ENCODE measurements at places on chromosomes 7 and 10.

- no peak for DNase-seq
Measured at GRCh38 chr10:5915451-5915850, 25.4 kb downstream of the FBH1 start.

- no peak for DNase-seq
Measured at GRCh38 chr10:12617191-12618175, 268.1 kb downstream of the CAMK1D start.

DNA sequence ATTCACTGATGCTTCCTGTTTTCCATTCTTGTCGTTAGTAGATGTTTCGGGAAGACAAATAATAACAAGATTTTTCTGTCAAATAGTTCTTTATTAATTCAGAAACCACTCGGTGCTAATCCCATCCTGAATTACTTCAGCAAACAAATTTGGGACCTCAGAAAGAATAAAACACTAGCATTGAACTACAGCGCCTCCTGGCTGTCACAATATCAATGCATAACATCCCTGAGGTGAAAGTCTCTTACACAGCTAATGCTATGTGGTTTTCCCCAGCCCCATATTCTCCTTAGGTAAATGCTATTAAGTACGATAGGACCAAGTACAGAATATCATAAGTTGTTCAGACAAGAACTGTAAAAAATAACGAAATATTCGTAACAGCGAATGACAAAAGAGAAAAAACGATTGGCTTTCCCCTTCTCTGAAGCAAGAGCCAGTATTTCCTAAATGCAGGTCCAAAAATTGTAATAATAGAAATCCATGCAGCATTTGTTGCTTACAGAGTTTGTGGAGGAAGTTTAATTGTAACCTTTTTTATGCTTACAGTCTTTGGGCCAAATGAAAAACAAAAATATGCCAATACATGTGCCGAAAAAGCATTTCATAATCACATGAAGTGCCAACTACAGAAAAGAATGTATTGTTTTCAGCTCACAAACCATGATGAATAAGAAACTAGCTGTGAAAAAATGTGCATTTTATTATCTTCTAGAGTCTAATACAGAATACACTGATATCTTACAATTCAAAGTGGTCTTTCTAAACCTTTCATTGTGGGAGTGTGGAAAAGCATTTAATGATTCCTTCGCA is 47.3 kb downstream of the MYPN start:
- DNase-seq, result peak; percentile 70

DNA sequence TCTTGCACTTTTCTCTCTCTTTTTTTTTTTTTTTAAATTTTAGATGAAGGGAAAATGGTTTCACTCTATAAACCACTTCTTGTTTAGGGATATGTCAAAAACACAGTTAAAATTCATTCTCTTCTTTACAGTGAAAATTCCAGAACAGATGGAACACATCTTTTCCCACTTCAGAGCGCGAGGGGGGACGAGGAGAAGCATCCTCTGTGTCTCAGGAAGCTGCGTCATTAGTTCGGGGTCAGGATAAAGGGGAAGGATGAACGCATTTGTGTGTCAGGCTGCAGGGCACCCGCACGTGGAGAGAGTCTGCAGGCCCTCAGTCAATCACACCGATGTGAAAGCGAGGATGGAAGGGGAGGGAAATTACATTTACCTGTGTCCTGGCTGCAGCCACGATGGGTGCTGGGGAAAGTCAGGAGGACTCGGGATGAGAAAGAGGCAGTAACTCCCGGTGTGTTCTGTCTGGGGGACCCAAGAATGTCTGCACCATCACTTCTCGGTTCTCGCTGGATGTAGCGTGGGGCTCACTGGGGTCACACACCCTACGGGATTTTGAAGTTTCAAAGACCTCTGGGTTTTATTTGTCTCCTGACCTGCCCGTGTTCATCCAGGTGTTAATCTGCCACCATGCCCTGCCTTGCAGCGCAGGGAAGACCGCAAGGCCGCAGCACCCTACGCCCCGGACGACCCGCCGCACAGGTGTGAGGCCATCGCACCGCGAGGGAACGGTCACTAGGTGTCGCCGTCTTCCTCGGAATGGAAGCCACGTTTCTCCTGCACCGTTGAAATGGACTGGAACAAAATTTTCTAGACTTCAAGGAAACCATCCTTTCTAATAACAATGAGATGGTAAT is 66.7 kb upstream of the PITRM1 start:
- peak; percentile 86 for DNase-seq

DNA sequence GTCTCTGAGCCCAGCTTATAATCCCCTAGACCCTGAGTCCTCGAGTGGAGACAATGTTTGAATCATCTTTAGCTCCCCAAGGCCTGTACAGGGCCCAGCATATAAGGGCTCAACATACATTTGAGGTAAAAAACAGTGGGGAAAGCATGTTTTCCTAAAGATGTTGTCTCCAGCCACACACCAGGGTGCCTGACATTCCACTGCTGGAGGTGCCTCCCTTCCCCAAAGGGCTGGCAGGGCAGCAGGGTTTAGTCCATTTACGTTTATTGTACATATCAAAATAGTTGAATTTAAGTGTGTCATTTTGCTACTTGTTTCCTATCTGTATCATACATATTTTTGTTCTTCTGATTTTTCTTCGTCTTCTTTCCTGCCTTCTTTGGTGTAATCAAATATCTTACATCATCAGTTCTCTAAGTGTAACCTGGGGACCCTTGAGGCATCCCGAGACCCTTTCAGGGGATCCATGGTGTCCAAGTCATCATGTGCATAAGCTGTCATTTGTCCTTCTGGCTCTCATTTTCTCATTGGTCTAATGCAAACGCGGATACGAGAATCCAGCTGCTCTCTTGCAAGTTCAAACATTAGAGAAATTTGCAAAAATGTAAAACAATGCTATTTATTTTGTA is 101.6 kb downstream of the PDGFA start:
- DNase-seq, result no peak

GRCh38 chr10:62225362-62225761 is 43.3 kb downstream of the RTKN2 start:
- no peak for DNase-seq

- no peak for DNase-seq
Measured at GRCh38 chr10:91206427-91206826, 14.0 kb upstream of the PCGF5 start.

DNA sequence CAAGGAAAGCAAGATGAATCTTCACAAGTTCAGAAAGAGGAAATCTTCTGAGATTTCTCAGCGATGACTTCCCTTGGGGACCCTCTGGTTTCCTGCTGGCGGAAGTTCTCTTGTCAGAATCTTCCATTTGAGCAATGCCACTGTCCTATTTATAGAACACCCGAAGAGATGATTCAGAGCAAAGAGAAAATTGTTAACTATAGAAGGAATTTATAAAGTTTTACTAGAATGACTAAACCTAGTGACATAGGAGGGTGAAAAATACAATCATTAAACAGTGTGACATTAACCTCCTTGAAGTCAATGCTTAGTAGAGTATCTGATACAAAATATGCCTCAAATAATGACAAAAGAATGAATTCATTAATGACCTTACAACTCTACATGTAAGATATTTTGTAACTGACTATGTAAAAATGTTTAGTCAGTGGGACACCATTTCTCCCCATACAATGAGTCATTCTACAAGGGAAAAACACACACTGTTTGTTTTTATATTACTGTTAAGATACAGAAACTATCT is 206.5 kb upstream of the CNTNAP2 start:
- no peak for DNase-seq

DNA sequence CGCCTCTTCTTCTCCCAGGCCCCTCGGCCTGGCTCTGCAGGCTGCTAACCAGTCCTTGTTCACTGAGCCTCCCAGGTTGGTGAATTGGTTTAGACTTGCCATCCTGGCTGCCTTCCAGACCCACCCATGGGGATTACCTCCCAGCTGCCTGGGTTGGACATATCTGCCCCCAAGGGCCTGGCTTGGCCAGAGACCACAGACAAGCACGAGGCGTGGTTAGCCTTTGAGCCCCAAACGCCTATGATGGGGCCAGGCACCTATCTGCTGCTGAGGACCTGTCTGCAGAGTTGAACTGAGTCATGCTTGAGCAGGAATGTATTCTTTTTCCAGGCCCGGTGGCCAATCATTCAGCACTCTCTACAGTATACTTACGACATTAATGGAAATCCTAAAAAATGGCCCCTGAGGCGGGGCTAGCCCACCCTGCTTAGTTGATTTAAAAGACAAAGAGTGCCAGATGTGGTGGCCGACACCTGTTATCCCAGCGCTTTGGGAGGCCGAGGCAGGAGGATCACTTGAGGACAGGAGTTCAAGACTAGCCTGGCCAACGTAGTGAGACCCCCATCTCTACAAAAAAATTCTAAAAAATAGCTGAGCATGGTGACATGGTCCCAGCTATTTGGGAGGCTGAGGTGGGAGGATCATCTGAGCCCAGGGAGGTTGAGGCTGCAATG is 361.5 kb downstream of the FRMD4A start:
- no peak for DNase-seq

- DNase-seq, result no peak
Measured at GRCh38 chr7:1733206-1733907, 63.3 kb downstream of the ELFN1 start.

DNA sequence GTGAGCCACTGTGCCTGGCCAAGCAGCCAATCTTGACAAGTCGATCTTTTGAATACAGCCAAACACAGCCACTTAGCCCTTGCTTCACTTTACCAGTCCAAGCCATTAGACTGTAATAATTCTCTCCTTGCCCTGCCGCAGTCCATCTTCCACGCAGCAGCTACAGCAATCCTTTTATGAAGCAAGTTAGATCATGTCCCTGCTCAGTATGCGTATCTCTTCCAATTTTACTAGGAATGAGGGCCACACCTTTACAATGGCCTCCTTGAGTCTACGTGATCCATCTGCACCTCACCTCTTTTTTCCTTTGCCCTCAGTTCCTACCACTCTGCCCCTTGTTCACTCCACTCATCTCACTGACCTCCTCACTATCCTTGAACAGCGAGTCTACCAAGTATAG is 22.2 kb downstream of the GSAP start:
- no peak for DNase-seq

DNA sequence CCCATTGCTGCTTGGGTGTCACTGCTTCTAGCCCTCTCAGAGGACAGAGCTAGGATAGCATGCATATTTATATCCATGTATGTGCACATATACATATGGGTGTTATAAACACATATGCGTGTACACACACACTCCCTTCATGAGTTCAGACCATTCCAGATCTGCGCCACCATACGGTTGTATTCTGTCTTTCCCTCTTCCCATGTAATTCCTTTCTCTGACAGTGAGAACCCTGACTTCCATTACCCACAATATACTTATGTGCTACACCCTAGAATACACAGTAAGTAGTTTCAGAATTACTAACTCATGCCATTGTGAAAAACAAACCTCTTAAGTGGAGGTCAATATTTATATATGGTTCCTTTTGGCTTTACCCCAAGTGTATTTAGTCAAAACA is 116.6 kb upstream of the SAMD8 start:
- DNase-seq, result no peak

- no peak for DNase-seq
Measured at GRCh38 chr7:7732621-7733281, 14.3 kb upstream of the RPA3 start.

- DNase-seq, result no peak
Measured at GRCh38 chr7:158564663-158565035, 23.0 kb downstream of the PTPRN2 start.

DNA sequence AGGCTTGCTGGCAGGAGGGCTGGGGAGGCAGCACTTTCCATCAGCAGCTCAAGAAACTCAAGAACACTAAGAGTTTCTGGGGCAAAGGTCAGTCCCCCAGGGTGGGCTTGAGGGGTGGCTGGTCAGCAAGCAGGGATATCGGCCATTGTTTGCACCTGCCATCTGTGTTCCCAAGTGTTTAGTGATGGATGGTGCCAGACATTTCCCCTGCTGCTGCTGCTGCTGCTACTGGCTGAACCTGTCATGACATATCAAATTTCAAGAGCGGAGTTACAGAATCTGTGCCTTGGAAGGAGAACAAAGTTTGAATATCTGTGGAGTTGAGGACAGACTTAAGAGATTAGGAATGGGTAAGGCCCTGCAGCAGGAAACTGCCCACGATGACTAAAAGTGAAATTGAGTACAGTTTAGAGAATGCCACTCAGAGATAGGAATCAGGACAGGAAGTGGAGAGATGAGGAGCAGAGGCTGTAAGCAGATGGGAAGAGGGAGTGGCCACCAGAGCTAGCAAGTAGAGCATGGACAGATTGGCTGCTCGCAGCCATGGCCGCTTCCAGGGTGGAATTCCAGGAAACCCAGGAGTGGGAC is 39.2 kb upstream of the PPP1R3C start:
- DNase-seq, result no peak

GRCh38 chr7:47448971-47449370 is 132.9 kb downstream of the TNS3 start:
- DNase-seq, result no peak

DNA sequence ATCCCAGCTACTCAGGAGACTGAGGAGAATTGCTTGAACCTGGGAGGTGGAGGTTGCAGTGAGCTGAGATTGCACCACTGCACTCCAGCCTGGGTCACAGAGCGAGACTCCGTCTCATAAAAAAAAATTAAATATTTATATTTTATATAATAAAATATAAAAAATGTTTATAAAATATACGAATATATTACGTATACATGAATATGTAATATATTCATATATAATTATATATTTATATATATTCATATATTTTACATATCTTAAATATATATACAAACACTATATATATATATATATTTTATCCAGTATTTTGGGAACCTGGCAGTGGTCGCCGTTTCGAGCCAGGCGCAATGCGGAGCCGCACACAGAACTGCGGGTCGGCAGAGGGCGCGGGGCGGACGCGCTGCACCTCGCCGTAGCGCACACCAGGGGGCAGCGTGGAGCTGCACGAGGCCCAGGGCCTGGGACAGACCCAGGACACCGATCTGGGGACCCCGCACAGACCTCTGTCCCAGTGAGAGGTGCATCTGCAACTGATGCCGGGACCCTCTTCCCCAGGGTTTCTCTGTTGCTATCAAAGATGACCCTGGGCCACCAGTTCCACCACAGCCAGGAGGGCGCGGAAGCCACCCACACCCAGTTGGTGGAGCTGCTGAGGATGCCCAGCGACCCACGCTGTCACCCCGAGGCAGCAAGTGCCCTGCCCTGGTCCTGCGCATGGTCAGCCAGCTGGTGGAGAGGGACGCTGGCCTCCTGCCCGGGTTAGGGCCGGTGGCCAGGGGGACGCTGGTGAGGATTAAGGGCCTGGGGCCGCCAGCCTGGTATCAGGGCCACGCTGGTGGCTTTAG is 22.7 kb downstream of the AP5Z1 start:
- DNase-seq, result no peak

Measured in sigmoid colon (tissue), 7 donors.